ENCODE measurements at places on chromosomes 3 and 15.

GRCh38 chr15:101490408-101490891, 943 bp upstream of the PCSK6 start:
- DNase-seq = no peak

DNA sequence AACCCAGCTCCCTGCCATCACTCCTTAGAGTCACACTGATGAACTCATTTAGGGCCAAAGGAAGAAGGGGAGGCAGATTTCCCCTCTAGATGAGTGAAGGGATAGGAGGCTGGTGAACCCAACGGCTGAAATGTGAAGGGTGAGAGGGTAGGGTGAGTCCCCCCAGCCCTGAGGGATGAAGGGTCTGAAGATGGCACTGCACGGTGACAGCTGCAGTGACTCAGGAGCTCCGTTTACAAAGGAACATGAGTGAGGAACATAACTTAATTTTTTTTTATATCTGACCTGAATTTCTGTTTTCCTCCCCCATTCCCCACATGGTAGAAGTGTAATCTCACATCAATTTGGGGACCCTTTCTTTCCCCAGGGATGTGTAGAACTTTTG, 14.0 kb downstream of the SNX33 start:
- no peak for DNase-seq

DNA sequence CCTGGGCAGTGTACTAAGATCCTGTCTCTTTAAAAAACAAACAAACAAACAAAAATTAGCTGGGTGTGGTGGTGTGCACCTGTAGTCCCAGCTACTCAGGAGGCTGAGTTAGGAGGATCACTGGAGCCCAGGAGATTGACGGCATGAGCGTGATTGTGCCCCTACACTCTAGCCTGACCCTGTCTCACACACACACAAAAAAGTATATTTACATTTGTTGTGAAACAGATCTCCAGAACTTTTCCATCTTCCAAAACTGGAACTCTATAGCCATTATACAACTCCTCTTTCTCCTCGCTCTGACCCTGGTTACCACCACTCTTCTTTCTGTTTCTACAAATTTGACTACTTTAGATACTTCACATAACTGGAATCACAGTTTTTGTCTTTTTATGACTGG, 56.0 kb upstream of the CCNB2 start:
- no peak for DNase-seq

DNA sequence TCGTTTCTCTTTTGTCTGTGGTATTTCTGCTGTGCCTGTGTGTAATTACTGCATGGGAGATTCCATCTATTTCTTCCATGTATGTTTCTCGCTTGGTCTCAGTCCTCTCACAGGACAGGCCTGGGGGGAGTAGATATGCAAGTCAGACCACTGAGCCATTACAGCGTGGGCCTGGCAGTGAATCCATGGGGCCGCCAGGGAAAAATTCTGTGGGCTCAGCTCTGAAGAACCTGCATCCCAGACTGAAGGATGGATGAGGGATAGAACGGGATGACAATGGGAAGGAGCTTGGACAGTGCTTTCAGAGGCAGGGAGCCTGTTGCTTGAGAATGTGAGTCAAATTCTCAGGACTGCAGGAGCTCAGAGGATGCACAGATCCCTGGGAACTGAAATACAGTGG, 24.8 kb downstream of the GRAMD2A start:
- DNase-seq = no peak

GRCh38 chr3:52428151-52429005, 16.5 kb downstream of the SEMA3G start:
- DNase-seq = no peak

- no peak for DNase-seq
Measured at GRCh38 chr15:45906230-45906629, 271.4 kb downstream of the SQOR start.

DNA sequence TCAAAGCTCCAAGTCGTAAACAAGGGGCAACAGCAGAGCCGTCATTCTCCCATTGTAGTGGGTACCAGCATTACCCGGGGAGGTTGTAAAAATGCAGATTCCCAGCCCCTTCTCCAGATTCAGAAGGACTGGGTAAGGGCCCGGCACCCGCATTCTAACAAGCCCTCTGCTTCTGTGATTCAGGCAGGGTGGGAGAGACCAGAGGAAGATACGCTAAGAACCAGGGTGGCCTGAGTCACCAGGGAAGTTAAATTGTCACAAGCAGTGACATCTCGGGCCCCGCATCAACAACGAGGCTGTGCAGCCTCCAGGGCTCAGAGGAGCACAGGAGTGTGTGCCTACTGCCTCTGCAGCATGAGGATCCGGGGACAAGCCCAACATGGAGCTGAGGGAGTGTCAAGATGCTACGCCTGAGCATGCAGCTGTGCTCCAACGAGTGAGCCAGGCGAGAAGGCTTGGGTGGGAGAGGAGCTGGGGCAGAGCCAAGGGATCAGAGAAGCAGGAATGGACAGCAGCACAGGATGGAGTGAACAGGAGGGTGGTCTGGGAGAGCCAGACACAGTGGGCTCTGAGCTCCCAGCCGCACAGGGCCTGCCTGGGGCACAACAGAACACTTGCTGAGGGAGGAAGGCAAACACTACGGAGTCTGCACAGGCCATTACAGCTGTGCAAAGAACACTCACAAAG, 68.5 kb downstream of the CPN2 start:
- no peak for DNase-seq

DNA sequence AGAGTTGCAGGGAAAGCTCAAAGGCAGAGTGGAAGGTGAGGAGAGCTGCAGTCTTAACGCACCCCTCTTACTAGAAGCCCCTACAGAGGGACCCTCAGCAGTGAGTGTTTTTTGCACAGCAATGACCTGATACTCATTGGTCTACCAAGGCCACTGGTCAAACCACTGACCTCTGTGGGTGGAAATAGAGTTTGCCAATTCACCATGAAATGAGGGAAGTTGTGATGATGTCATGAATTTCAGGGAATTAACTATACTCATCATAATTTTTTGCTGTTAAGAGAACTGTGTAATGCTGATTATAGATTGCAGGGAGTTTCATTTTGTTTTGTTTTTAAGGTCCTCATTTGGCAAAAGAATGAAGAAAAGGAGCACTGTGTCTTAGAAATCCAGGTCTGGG, 101.7 kb upstream of the SMAD3 start:
- DNase-seq = no peak

- no peak for DNase-seq
Measured at GRCh38 chr3:55664387-55664786, 177.3 kb upstream of the WNT5A start.

DNA sequence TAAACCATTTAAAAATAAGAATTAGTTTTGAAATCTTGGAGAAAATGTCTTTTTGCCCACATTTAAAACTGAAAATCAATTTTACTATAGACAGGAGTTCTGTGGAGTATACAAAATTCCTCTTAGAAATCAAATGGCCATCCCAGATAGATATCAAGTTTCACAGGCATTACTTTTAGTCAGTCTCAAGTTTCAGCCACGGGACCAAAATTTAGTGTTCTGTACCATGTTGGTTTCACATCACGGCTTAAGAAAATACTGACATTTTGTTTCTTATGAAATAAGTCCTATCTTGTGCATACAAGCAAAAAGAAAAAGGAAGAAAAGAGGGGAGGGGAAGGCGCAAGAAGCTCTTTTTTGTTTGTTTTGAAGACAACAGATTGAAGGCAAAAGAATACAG, 45.7 kb downstream of the EIF2AK4 start:
- no peak for DNase-seq

GRCh38 chr15:73195166-73195565, 142.9 kb downstream of the NEO1 start:
- no peak for DNase-seq

DNA sequence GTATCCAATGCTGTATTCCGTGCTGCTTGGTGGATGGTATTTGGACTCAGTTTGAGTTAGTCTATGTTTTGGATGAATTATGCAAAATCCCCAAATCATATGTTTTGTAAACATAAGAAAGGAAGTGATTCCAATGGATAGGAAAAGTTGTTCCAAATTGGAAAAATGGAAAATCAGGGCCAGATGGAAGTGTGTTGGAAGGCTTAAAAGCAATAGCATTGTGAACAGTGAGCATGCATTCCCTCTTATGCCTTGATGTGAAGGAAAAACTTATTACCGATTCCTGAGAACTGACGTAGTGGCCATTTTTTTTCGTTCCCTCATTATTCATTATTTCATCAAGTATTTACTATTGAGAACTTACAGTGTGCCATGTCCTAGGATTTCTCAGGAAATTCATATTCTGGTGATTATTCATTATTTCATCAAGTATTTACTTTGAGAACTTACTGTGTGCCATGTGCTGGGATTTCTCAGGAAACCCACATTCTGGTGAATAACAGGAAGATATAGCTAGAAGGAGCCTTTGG, 144.1 kb upstream of the TPRG1 start:
- DNase-seq = no peak

DNA sequence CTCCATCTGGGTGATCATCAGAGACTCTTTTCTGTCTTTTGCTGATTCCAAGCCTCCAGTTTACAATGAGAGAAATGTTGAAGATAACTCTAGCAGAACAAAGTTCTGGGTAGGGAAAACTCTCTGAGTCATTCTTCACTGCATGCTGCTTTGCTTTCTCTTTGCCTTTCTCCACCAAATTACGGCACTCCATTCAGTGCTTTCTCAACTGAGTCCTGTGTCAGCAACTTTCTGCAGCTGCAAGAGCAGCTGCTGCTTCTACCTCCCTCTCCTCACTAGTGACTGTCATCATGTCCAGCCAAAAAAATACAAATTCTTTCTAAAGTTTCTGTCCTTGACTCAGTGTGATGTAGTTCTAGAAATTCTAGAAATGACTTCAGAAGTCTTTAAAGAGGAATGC, 953.8 kb downstream of the IGSF11 start:
- DNase-seq = no peak

All from C1 segment of cervical spinal cord (tissue), 14 donors.